ENCODE measurements at places on chromosomes 7 and 10. TPM values are rescaled to one million over a fixed set of nuclear protein-coding genes. Genes with fewer than 3 reads are reported as not detected.

GRCh38 chr10:7484456-7485243, 73.8 kb upstream of the SFMBT2 start:
- DNase-seq, result no peak
- H3K27ac ChIP-seq, result no peak overlapping the region
- H3K36me3 ChIP-seq, result no peaks in the 10 kb centered on the region

DNA sequence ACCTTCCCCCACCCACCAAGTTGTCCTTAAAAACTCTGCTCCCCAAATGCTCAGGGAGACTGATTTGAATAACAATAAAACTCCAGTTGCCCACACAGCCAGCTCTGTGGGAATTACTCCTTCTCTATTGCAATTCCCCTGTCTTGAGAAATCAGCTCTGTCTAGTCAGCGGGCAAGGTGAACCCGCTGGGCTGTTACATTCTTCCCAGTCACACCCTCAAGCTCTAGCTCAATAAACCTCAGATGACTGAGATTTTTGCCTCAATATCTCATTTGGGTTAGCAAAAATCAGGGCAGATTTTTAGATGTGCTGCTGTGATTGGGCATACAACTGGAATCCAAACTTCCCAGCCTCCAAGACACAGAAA, 32.9 kb downstream of the SVOPL start:
- DNase-seq, result no peak
- H3K27me3 ChIP-seq, result no peaks in the 10 kb centered on the region
- H3K4me3 ChIP-seq, result no peak overlapping the region
- no peak overlapping the region for H3K27ac ChIP-seq

GRCh38 chr7:44486693-44487092, 3.8 kb downstream of the NUDCD3 start:
- peaks cover 49% of the 10 kb centered on the region for H3K4me1 ChIP-seq
- H3K27me3 ChIP-seq, result no peaks in the 10 kb centered on the region
- peaks cover 35% of the 10 kb centered on the region for H3K36me3 ChIP-seq

GRCh38 chr7:2144926-2145325, 87.8 kb downstream of the MAD1L1 start:
- H3K27me3 ChIP-seq, result no peaks in the 10 kb centered on the region
- no peak for DNase-seq
- H3K4me1 ChIP-seq, result no peaks in the 10 kb centered on the region
- H3K36me3 ChIP-seq, result peaks cover 58% of the 10 kb centered on the region

GRCh38 chr10:37937864-37938263, 38.6 kb downstream of the ZNF25 start:
- no peaks in the 10 kb centered on the region for H3K36me3 ChIP-seq
- no peaks in the 10 kb centered on the region for H3K27me3 ChIP-seq
- no peak overlapping the region for H3K27ac ChIP-seq
- DNase-seq, result no peak
- no peaks in the 10 kb centered on the region for H3K4me1 ChIP-seq
- no peak overlapping the region for H3K4me3 ChIP-seq

Gene INHBA
- 38.6 TPM for total RNA-seq

Gene DOCK4
- 19.5 TPM for total RNA-seq

Data from esophagus muscularis mucosa (tissue), 4 donors.